ENCODE measurements at places on chromosomes 1 and 21. TPM values are rescaled to one million over a fixed set of nuclear protein-coding genes. Genes with fewer than 3 reads are reported as not detected.
A peak's percentile ranks its signal among the peaks of the same experiment; 100 is the strongest.

HSD11B1 gene
- 0.22 TPM for total RNA-seq

DNA sequence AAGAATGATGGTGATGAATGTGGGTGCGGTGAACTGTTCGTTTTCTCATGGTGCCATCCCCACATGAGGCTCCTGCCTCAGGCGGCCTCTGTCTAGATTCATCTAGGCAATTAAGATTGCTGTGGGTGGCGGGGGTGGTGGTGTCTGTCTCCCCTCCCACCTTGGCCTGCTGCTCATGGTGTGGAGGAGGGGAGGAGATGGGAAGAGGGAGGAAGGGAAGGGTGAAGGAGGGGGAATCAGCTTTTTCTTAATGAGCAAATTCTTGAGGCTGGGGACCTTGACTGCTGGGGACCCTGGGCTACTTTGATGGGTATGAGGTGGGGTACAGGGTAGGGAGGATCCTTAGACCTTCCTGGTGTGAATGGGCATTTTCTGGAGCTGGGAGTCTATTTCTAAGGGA lies 55.8 kb downstream of the H3-3A start:
- no peak for DNase-seq

GRCh38 chr1:75531570-75531969 lies 79.3 kb downstream of the SLC44A5 start:
- DNase-seq, result no peak

DNA sequence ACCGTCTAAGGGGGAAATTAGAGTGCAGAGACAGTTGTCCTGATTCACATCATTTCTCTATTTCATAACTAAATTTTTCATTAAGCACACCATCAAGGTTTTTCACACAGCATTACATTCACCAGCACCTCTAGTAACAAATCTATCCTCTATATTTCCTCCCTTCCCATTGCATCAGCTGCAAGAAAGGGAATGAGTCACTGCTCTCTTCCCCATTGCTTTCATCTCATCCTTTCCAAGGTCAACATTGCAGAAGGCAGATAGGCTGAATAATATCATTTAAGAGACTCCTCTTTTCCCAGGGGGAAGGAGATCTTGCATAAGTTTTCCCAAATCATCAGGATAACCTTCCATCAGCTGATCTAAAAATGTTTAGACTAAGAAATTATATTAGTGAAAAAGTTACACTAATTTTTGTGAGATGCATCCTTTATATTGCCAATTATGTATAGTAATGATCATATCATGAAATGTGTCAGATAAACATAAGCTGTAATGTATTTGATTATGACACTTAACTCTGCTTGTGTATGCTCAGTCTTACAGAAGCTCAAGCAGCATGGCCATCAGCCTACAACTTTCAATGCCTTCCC lies 4.3 kb downstream of the INTS7 start:
- no peak for DNase-seq

DNA sequence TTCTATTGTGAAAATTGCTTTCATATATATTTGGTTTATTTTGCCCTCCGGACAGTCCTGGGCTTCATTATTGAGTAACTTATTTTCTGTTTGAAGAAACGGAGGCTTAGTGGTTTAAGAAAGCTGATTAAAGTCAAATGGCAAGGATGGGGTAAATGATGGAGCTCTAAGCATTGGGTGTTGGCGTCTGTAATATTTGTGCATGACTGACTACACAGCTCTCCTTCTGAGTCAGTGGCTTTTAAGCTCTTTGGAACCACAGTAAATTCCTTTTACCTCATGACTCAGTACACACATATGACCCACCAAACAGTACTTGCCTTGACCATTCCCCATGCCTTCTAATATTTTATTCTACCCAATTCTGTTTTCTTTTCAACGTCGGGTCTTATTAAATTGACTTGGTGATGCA lies 21.0 kb downstream of the B3GALT5 start:
- DNase-seq, result no peak

DNA sequence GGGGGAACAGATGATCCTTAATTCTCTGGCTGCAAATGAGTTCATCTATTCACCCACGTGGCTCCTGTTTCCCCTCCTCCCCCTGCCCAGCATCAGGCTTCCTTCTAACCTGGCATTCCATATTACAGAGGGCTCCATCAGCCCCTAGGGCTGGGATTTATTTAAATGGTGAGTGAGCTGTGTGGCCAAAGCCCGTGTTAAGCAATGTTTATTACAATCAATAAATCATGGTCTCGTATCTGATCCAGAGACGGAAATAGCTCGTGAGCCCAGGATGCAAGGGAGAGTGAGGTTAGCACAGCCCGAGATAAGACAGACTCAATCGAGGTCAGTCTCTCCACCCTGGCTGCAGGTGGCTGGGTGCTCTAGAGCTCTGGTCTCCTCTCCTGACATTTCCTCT lies 43.1 kb upstream of the IGSF21 start:
- DNase-seq, result no peak

- peak; percentile 81 for DNase-seq
These were observed 60.7 kb upstream of the PAX7 start for GRCh38 chr1:18569811-18570545.

GRCh38 chr21:36699546-36700294 lies 805 bp downstream of the SIM2 start:
- no peak for DNase-seq

DNA sequence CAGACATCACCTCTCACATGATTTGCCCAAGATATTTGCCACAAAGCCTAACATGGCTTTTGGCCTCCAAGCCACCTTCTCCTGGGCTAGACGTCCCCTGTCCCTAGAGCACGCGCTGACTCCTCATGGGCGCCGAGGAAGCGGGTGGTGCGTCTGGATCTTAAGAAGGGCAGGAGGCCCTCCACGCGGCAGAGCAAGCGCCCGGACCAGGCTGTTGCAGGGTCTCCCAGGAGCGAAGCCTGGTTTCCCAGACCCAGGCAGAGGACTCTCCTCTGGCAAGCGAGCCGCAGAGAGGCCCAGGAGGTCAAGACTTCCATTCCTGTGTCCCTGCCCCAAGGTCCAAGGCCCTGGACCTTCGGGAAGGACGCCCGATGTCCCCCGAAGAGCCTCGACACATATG lies 101.7 kb upstream of the TTC34 start:
- DNase-seq, result no peak

- peak; percentile 87 for DNase-seq
These were observed 16.4 kb downstream of the PLPP3 start for GRCh38 chr1:56562891-56563452.

DNA sequence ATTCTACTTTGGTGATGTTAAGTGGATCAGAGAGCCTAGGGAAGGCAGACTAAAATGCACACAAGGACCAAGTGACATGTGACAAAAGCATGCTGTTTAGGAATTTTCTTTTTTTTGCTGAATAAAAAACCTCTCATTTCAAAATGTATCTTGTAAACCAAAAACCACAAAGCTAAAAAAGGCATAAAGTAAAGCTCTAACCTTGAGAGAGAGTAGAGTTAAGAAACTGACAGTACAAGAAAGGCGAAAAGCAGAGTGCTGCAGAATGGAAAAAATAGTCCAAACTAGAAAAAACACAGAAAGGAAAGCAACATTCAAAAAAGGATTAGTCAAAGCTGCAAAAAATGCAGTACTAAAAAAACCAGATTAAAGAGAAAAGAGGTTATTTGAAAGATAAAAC lies 76.5 kb downstream of the EPS15 start:
- DNase-seq, result no peak

GRCh38 chr1:238690415-238690814 lies 696.0 kb upstream of the CHRM3 start:
- DNase-seq, result no peak

TRIM67 gene
- 5.2 TPM for total RNA-seq

TSSK3 gene
- total RNA-seq, result 2.4 TPM

- no peak for DNase-seq
These were observed 88.5 kb downstream of the PLPPR4 start for GRCh38 chr1:99352821-99353220.

DNA sequence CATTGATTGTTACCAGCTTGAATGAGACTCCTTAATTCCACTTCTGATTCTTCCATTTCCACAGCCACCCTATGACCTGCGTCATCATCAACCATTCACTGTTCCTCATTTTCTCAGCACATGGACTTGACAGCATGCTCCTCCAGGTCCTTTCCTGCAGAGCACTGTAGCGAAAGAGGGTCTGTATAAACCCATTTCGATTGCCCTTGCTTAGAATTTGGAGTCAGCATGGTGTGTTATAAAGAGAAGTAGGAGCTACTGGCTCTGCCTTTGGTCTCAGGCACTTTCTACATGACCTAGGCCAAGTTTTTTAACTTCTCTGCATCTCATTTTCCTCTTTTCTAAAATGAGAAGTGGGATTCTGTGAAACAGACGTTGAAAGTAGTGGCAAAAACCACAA lies 133.8 kb downstream of the AK5 start:
- DNase-seq, result no peak

GRCh38 chr1:27941671-27942540 lies 7.1 kb downstream of the SMPDL3B start:
- no peak for DNase-seq

DNA sequence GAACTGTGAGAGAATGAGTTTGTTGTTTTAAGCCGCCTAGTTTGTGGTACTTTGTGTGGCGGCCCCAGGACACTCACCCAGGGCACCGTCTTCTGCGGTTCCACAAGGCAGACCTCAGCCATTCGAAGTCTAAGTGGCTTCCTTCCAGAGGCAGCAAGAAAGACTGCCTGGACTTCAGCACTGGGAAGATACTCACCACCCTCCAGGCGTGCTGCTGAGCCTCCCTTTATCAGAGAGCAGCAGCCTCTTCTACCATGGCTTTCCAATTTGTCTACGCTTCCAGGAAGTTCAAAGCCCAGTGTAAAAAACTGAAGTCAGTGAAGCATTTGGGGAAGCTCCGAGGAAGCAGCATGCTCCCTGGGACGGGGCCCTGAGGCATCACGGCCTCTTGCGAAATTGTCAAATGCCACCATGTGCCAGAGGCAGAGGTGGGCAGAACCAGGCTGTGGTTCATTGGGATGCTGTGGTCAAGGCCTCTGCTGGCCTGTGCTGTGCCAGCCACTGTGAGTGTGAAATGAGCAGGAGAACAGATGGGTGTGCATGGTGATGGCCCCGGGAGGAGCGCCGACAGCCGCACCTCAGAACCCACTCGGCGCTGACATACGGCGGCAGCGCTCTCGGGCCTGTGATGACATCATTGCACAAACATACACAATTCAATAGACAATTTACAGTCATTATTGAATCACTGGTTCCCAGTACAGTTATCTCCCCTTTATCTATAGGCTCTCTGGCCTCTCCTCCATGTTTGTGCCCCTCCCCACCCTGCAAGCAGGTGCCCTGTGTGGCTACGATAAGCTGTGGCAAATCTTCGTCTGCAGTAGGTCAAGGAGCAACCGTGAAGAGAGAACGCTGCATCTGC lies 110.4 kb downstream of the PDE9A start:
- DNase-seq, result no peak

- DNase-seq, result no peak
These were observed 90.0 kb upstream of the COL6A1 start for GRCh38 chr21:45891388-45892155.

GJB3 gene
- not detected for total RNA-seq

GRCh38 chr1:178254433-178254832 lies 160.5 kb downstream of the RASAL2 start:
- no peak for DNase-seq

- DNase-seq, result no peak
These were observed 26.9 kb upstream of the NKAIN1 start for GRCh38 chr1:31266547-31266946.

CDK11A gene
- 6.8 TPM for total RNA-seq

SZRD1 gene
- 67.3 TPM for total RNA-seq

- no peak for DNase-seq
These were observed 114.5 kb upstream of the KCNK2 start for GRCh38 chr1:214967865-214968575.

LMX1A gene
- 0.40 TPM for total RNA-seq

ADAM30 gene
- total RNA-seq, result not detected

GRCh38 chr1:164515711-164516331 lies 43.2 kb upstream of the PBX1 start:
- DNase-seq, result no peak

DNA sequence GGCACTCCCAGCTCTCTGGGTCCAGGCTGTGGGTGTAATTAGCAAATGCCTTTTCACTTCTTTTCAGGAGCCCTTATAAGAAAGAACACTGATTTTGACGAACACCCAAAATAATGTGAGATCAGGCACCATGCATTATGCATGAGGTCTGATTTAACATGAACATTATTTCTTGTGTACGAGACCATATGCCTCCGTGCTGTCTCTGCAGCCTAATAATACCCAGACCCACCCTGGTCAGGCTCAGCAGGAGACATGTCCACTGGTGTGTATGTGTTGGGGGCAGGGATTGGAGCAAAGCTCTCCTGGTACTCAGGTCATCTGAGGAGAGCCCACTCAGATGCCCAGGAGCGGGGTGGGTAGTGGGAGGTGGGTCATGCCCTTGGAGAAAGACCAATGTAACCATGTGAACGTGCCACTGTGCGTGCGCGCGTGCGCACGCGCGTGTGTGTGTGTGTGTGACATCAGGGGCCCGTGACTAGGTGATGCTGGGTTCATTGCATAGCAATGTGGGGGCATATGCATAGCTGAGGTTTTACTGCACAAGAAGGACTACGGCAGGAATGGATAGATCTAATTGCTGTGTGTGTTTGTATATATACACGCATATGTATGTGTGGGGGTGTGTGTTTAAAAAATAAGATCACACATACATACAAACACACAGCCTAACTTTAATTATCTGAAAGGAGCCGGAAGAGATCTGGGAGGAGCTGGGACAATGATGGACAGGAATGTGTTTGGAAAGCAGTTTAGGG lies 7.1 kb downstream of the POU3F1 start:
- DNase-seq, result no peak

DNA sequence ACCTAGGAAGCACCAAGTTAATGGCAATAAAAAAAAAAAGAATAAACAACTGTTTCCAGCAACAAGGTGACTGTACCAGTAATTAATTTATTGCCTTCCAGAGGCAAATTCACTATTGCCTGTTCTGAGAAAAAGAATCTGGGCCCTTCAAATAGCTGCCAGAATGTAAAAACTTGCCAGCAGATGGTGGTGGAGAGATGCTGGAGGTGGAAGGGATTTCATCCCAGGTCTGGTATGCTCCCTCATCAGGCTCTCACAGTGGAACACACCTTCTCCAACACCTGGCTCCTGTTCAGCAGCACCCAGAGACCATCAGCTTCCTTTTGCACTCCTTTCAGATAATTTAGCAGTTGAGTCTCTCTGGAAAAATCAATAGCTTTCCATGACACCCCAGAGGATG lies 792.9 kb upstream of the ADAMTS5 start:
- no peak for DNase-seq

DNA sequence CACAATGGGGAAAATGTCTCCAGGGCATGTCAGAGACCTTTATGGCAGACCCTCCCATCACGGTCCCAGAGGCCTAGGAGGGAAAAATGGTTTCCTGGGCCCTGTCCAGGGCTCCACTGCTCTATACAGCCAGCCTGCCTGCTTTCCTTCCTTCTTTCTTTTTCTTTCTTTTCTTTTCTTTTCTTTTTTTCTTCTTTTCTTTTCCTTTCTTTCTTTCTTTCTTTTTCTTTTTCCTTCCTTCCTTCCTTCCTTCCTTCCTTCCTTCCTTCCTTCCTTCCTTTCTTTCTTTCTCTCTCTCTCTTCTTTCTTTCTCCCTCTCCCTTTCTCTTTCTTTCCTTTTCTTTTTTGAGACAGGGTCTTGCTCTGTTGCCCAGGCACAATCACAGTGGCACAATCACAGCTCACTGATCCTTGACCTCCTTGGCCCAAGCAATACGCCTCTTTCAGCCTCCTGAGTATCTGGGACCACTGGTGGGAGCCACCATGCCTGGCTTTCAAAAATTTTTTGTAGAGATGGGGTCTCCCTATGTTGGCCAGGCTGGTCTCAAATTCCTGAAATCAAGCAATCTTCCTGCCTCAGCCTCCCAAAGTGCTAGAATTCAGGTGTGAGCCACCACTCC lies 106.9 kb downstream of the BACH1 start:
- no peak for DNase-seq

KDF1 gene
- total RNA-seq, result not detected

CACNA1S gene
- 0.33 TPM for total RNA-seq

- peak; percentile 64 for DNase-seq
These were observed 36.0 kb downstream of the OVAAL start for GRCh38 chr1:180594723-180595122.

PLA2G4A gene
- 12.8 TPM for total RNA-seq
